ENCODE measurements at places on chromosomes 1 and 21. TPM values are rescaled to one million over a fixed set of nuclear protein-coding genes. Genes with fewer than 3 reads are reported as not detected.

DNA sequence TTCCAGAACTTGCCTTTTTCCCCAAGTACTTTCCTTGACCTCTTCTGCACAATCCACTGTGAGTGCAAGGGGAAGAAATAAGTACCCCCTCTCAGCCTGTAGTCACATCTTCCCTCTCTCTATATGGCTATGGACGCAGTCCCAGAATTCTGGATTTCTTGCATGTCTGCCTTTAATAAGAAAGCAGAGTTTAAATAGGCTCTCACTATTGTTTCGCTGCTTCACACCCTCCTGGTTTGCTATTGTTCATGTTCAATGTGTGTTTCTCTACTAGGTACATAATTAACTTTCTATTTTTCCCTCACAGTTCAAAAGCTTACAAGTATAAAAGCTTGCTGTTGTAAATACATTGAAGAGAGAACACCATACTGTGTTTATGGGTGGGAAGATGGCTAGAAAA lies 181.5 kb upstream of the C1orf105 start:
- H3K27ac ChIP-seq: no peak overlapping the region
- no peaks in the 10 kb centered on the region for H3K27me3 ChIP-seq
- H3K36me3 ChIP-seq: no peaks in the 10 kb centered on the region
- DNase-seq: no peak

DNA sequence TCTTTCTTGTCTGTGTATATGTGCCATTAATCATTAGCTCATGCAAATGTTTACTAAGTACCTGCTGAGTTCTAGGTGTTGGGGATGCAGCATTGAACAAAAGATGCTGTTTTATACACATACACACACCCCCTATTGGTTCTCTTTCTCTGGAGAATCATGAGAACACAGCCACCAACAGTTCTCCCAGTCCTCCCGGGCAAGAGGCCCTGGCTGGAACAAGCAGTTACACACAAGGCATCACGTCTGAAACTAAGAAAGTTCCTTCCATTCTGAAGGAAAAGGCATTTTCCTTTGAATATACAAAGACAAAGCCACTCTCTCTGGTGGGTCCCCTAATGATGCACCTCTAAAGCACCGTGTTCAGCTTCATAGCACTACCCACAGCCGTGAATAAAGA lies 10.8 kb downstream of the CASP9 start:
- H3K27ac ChIP-seq: no peak overlapping the region
- H3K27me3 ChIP-seq: no peaks in the 10 kb centered on the region
- H3K36me3 ChIP-seq: no peaks in the 10 kb centered on the region
- H3K4me1 ChIP-seq: peaks cover 6% of the 10 kb centered on the region
- H3K4me3 ChIP-seq: no peak overlapping the region
- no peak for DNase-seq

DNA sequence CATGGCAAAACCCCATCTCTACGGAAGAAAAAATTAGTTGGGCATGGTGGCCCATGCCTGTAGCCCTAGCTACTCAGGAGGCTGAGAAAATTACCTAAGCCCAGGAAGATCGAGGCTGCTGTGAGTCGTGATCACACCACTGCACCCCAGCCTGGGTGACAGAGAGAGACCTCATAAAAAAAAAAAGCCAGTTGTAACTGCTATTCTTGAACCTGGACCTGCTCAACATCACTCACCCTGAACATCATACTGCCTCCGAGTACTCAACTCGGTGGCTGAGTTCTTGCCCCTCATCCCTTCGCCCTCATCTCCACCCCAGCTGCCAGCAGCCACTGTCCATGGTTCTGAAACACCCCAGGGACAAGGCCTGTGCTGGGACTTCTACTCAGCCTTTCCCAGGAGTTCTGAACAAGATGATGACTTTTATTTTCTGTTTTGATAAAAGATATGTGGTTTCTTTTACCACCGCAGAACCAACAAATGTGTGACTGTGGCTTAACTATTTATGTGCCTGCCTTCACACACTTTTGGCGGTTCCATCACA lies 5.4 kb upstream of the DISP3 start:
- H3K4me3 ChIP-seq: no peak overlapping the region
- H3K4me1 ChIP-seq: no peaks in the 10 kb centered on the region
- no peaks in the 10 kb centered on the region for H3K27me3 ChIP-seq
- no peaks in the 10 kb centered on the region for H3K36me3 ChIP-seq
- DNase-seq: no peak

- no peak overlapping the region for H3K4me3 ChIP-seq
- no peaks in the 10 kb centered on the region for H3K4me1 ChIP-seq
- no peaks in the 10 kb centered on the region for H3K27me3 ChIP-seq
- no peaks in the 10 kb centered on the region for H3K36me3 ChIP-seq
These were observed 47.5 kb downstream of the SSX2IP start for GRCh38 chr1:84642774-84643173.

GRCh38 chr1:147109041-147109440 lies 63.2 kb downstream of the PRKAB2 start:
- DNase-seq: no peak
- no peak overlapping the region for H3K4me3 ChIP-seq
- H3K27ac ChIP-seq: no peak overlapping the region
- H3K4me1 ChIP-seq: no peaks in the 10 kb centered on the region
- no peaks in the 10 kb centered on the region for H3K36me3 ChIP-seq
- H3K27me3 ChIP-seq: no peaks in the 10 kb centered on the region

DNA sequence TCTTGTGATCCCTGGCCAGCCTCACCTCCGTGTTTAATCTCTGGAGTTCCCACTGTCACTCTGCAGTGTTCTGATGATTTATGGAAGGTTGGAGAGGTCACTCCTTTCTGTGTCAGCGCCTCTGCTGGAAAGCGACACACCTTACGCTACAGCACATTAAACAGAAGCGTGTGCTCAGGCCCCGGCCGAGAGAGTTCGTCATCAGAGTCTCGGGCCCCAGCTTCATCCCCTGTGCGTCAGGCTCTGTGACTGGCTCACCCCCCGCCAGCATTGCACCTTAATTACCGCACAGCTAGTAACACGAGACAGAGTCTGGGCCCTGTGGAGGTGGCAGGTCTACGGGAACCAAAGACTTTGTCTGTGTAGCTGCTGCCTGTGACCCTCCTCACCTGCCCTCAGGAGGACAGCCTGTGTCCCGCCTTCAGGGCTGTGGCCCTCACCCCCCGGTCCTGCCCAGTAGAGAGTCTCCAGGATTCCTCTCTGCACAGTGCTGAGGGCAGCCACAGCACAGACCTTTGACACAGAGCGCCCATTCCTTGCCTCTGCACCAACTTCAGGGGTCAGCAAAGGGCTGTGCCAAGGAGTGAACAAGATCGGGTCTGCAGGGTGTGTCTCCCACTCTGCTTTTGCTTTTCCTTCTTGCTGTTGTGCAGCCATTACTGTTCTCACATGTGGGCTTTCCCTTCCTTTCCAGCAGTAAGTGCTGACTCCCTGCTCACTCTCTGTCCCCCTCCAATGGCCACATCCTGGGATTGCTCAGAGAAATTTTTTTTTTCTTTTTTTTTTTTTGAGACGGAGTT lies 157.6 kb downstream of the PGBD5 start:
- peaks cover 9% of the 10 kb centered on the region for H3K4me1 ChIP-seq
- peaks cover 71% of the 10 kb centered on the region for H3K36me3 ChIP-seq
- no peaks in the 10 kb centered on the region for H3K27me3 ChIP-seq
- H3K27ac ChIP-seq: no peak overlapping the region

DNA sequence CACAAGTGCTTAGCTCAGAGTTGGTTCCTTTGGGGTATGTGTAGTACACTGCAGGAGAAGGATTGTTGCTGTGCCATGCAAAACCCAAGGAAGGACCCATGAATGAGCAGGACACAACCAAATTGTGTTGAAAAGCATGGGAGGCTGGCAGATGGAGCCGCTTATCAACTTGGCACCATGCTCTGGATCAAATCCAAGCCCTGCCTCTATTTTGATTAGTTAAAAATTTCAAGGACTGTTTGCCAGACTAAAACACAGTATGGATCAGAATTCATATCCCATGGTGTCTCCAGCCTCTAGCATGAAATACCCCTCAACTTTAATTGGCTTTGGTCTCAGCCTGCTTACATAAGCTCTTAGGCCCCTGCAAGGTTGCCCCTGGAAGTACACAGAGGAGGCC lies 27.8 kb downstream of the CCDC185 start:
- no peak for DNase-seq
- no peaks in the 10 kb centered on the region for H3K4me1 ChIP-seq
- no peaks in the 10 kb centered on the region for H3K27me3 ChIP-seq
- no peak overlapping the region for H3K4me3 ChIP-seq
- H3K36me3 ChIP-seq: no peaks in the 10 kb centered on the region
- no peak overlapping the region for H3K27ac ChIP-seq

DNA sequence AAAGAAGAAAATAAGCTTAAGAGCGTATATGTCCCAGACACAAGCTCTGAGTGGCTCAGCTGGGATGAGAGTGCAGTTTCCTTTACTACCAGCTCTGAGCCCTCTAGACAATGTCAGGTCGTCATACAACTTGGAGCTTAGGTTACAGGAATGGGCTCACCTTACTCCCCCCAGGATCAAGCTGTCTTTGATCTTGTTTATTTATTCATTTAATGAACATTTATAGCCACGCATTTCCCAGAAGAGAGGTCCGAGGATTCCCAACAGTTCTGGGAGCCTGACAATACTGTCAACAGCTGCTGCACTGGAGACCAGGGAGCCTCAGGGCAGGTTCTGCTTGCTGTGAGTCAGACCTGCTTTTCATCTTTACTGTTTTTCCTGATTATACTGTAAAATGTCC lies 378.9 kb downstream of the PLPP3 start:
- H3K4me1 ChIP-seq: no peaks in the 10 kb centered on the region
- H3K4me3 ChIP-seq: no peak overlapping the region
- H3K27ac ChIP-seq: no peak overlapping the region
- H3K27me3 ChIP-seq: no peaks in the 10 kb centered on the region
- no peaks in the 10 kb centered on the region for H3K36me3 ChIP-seq

GRCh38 chr1:15957221-15958095 lies 18.4 kb downstream of the ZBTB17 start:
- H3K27me3 ChIP-seq: no peaks in the 10 kb centered on the region
- no peaks in the 10 kb centered on the region for H3K36me3 ChIP-seq
- no peak overlapping the region for H3K27ac ChIP-seq
- no peak overlapping the region for H3K4me3 ChIP-seq
- peaks cover 12% of the 10 kb centered on the region for H3K4me1 ChIP-seq

- DNase-seq: no peak
- H3K27ac ChIP-seq: peak overlapping the region; percentile 71
- H3K27me3 ChIP-seq: no peaks in the 10 kb centered on the region
- peaks cover 60% of the 10 kb centered on the region for H3K4me1 ChIP-seq
- H3K36me3 ChIP-seq: peaks cover 40% of the 10 kb centered on the region
These were observed 6.2 kb downstream of the AKIRIN1 start for GRCh38 chr1:38997034-38997900.

DNA sequence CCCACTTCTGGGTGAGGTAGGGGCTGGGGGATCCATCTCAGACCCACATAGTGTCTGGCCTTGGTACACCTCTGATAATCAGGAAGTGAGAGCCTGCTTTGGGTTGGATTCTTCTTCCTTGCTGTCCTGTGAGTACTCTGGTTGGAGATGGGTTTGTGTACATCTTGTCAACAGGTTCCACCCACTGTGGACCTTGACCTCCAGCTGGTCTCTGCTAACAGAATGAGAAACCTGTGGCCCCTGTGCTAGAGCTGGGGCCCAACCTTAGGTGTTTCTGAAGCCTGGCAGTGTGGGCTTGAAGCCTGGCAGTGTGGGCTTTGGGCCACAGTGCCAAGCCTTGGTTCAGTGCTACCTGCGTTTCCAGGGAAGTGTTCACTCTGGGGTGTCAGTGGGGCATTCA lies 2.6 kb downstream of the ZBTB48 start:
- peaks cover 32% of the 10 kb centered on the region for H3K36me3 ChIP-seq
- no peak for DNase-seq
- H3K27ac ChIP-seq: peak overlapping the region; percentile 33
- H3K4me3 ChIP-seq: no peak overlapping the region
- H3K27me3 ChIP-seq: no peaks in the 10 kb centered on the region

FCGR3B gene
- total RNA-seq: not detected

LRRN2 gene
- 13.0 TPM for total RNA-seq

LAMC2 gene
- total RNA-seq: 11.4 TPM

SHISA4 gene
- total RNA-seq: 42.6 TPM

GBP4 gene
- 24.0 TPM for total RNA-seq

ADGRB2 gene
- 1.6 TPM for total RNA-seq
